ENCODE measurements at places on chromosomes 4 and X. TPM values are rescaled to one million over a fixed set of nuclear protein-coding genes. Genes with fewer than 3 reads are reported as not detected.

Gene DGKK
- not detected for polyA plus RNA-seq

Gene TRAM1L1
- not detected for polyA plus RNA-seq

Gene ATP1B4
- polyA plus RNA-seq: not detected

Gene CHM
- polyA plus RNA-seq: 6.0 TPM

Gene FAM90A26
- polyA plus RNA-seq: not detected

Gene SORCS2
- not detected for polyA plus RNA-seq

Gene BRS3
- not detected for polyA plus RNA-seq

Gene DAPP1
- polyA plus RNA-seq: 125 TPM

Gene PLXNB3
- polyA plus RNA-seq: not detected

Gene ADGRL3
- polyA plus RNA-seq: not detected

Gene AVPR2
- polyA plus RNA-seq: 0.14 TPM

Gene MAGEC1
- polyA plus RNA-seq: not detected

GRCh38 chr4:183758758-183759447, 99.8 kb downstream of the TRAPPC11 start:
- DNase-seq: no peak

- no peak for DNase-seq
Measured at GRCh38 chrX:150196285-150196684, 166.8 kb upstream of the MAMLD1 start.

DNA sequence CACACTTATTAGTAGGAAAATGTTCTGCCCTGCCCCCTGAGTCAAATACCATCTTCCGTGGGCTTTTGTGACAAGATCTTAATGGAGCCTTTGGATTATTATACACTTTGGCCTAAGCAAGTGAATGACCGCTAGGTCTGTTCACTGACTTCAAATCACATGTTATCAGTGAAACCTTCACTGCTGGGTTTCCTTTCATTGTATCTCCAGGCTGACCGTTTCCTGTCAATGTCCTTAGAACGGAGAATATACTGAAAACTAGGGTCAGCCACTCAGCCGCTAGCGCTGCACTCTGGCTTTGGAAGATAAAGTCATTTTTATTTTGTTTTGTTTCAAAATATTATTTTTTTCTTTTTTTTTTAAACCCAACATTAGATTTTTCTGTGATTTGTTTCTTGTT, 107.0 kb upstream of the TLL1 start:
- no peak for DNase-seq

GRCh38 chr4:152398060-152398459, 137.8 kb downstream of the FBXW7 start:
- DNase-seq: no peak

DNA sequence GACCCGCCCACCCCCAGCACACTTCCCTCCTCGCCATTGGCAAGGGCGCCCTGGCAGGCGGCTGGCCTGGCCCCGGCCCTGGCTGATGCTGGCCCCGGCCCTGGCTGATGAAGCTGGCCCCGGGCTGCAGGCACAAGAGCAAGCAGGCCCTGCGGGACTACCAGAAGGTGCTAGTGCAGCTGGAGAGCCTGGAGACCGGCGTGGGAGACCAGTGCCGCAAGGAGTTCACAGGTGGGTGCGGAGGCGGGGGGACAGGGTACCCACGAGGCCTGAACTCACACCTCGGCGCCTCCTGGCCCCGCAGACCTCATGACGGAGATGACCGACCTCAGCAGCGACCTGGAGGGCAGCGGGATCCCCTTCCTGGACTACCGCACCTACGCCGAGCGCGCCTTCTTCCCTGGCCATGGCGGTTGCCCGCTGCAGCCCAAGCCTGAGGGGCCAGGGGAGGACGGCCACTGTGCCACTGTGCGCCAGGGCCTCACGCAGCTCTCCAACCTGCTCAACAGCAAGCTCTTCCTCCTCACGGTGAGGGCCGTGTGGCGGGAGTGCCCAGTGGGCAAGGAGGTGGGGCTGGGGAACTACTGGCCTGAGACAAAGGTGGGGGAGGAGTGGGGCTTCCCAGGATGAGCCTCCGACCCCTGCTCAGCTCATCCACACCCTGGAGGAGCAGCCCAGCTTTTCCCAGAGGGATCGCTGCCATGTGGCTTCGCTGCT, 6.1 kb upstream of the SRPK3 start:
- no peak for DNase-seq

GRCh38 chr4:139794158-139794954, 128.7 kb downstream of the MGST2 start:
- DNase-seq: no peak

DNA sequence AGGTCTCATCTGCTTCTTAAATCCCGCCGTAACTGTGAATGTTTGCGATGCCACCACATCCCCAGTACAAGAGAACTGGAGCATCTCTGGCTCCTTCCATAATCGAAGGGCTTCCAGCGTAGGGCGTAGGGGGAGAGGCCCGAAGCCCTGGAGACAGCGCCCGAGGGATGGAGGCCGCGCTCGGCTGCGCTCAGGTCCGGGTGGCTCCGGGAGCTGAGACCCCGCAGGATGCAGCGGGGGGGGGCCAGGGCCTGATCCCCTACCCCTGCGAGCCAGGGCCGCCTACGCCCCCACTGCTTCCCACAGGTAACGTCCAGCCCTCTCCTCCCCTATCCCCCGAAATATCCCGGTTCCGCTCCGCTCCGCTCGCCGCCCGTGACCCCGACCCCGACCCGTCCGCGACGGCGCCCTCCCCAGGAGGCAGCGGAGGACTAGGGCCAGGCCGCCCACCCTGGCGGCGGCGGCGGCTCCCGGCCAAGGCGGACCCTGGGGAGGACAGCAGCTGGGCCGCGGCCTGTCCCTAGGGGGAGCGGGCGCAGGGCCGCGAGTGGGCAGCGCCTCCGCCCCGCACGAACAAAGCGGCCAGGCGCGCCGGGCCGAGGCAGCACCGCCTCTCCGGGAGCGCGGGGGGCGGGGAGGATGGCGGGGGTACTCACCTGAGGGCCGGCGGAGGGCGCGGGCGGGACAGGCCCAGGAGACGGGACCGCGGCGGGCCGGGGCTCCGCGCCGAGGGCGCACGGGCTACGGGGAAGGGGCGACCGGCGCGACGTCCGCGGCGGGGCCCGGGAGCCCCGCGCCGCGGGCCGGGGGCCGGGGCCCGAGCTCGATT, 723 bp downstream of the WDFY3 start:
- DNase-seq: no peak

GRCh38 chr4:2963966-2964471, 648 bp downstream of the GRK4 start:
- DNase-seq: no peak

DNA sequence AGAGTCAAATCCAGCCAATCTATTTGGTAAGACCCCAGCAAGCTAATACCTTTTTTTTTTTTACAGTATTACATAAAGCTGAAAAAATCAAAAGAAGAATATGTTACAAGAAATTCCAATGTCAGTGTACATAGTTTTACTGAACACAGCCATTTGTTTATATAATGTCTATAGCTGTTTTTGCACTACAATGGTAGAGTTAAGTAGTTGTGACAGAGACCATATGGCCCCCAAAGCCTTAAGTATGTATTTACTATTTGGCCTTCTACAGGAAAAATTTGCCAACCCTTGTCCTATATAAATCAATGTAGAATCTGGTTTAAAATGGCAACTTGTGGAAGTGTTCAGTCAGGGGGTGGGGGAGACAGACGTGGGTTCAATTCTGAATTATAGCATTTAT, 60.7 kb downstream of the ANTXR2 start:
- DNase-seq: no peak

GRCh38 chr4:143021384-143021783, 163.3 kb upstream of the USP38 start:
- DNase-seq: peak; percentile 44

- no peak for DNase-seq
Measured at GRCh38 chr4:30600246-30601017, 119.7 kb upstream of the PCDH7 start.

GRCh38 chr4:104163820-104164219, 330.9 kb downstream of the CXXC4 start:
- no peak for DNase-seq

DNA sequence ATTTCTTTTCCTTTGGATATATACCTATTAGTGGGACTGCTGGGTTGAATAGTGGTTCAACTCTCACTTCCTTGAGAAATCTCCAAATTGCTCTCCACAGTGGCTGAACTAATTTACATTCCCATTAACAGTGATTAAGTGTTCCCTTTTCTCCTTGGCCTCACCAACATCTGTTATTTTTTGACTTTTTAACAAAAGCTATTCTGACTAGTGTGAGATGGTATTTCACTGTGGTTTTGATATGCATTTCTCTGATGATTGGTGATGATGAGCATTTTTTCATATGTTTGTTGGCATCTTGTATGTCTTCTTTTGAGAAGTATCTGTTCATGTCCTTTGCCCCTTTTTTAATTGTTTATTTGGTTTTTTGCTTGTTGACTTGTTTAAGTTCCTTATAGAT, 413.0 kb downstream of the MAPK10 start:
- DNase-seq: no peak

DNA sequence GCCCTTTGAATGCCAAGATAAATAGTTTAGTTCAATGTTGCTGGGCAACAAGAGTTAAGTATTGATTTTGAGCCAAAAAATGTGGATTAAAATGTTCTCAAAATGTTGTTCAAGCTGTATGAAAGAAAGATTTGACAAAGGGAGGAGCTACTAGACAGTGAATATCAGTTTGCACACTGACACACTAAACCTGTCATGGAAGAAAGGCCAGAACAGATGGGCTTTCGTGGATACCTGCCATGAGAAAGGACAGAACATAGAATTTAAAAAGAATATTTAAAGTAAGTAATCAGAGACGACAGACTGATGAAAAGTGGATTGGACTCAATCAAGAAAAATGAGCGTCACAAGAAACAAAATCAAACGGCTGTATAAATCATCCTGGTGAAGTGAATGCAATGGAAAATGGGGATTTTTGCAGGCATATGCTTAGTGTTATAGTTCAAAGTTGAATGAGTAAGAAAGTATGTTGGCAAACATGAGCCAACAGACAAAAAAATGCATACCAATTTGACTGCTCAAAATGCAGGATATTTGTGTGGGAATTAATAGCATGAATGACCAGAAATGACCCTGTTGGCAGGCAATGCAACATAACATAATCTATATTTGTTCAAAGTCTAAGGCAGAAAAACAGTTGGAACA, 7.4 kb downstream of the PCDH18 start:
- no peak for DNase-seq

- DNase-seq: no peak
Measured at GRCh38 chrX:20517565-20517964, 250.9 kb upstream of the RPS6KA3 start.

- no peak for DNase-seq
Measured at GRCh38 chrX:153944800-153945150, 332 bp upstream of the RENBP start.

DNA sequence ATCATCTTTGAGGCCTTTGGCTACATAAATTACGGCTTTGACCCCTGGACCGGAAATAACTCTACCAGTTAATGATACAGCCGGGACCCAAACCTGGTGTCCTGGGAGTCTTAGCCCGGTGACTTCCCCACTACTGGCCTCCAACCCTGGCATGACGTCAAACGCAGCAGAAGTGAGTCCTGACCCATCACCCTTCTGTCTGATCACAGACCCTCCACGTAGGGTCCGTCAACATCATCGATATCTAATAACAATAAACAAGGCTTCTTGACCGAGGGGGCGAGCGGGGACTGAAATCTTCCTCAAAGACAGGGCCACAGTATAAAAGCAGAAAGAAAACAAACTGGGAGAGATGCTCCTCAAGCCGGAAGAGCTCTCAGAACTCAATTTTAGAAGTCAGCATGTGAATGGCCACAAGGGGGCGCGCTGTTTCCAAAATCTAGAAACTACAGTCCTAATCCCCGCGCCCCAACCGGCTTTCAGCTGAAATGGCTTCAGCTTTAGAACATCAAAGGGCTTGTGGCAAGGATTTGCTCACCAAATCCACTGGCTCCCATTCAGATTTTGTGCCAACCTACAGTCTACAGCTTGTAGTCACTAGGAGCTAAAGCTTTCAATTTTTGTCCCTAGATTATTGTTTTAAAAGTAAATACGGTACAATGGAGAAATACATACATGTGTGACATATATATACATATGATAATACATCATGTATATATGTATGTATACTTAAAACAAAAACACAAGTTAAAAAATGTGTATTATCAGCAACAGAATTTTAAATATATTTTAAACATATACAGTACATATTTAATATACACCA, 46.4 kb upstream of the ENPP6 start:
- peak; percentile 91 for DNase-seq

DNA sequence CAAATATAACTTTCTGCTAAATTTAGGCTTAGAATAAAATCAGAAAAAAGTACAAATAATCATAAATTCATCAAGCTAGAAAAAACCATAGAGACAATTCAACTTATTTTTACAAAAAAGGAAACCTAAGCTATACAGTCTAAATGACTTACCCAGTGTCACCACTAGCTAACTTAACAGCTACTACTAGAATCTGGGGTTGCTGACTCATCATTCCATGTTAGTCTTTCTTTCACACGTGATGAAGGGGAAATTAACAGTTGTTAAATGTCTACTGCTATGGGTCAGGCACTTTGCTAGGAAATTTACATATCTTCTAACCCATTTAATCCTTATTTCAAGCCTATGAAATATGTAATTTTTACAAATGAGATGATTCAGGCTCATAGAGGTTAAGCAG, 349.3 kb upstream of the GALNT7 start:
- DNase-seq: peak; percentile 18

DNA sequence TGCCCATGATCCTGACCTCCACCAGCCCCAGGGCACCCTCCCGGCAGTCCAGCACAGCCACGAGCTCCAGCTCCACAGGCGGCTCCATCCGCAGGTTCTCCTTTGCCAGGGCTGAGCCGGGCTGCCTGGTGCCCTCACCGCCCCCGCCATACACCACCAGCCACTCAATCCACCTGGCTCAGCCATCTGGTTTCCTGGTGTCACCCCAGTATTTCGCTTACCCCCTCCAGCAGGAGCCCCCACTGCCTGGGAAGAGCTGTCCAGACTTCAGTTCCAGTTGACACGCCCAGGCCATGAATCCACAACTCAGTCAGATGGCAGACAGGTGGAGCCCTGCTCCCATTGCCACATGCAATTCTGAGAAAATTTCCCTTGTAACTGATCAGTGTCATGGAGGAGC, 3.9 kb downstream of the SHISA3 start:
- no peak for DNase-seq

GRCh38 chrX:38657562-38657961, 96.2 kb downstream of the TSPAN7 start:
- no peak for DNase-seq

GRCh38 chr4:169626331-169627282, 6.2 kb downstream of the CLCN3 start:
- DNase-seq: no peak

- no peak for DNase-seq
Measured at GRCh38 chrX:99305573-99305972, 1104.5 kb downstream of the PCDH19 start.

- no peak for DNase-seq
Measured at GRCh38 chr4:80202741-80203553, 5.6 kb downstream of the PRDM8 start.

- DNase-seq: no peak
Measured at GRCh38 chr4:75997081-75997480, 6.3 kb upstream of the SDAD1 start.

GRCh38 chr4:183722731-183723560, 63.9 kb downstream of the TRAPPC11 start:
- peak; percentile 57 for DNase-seq

DNA sequence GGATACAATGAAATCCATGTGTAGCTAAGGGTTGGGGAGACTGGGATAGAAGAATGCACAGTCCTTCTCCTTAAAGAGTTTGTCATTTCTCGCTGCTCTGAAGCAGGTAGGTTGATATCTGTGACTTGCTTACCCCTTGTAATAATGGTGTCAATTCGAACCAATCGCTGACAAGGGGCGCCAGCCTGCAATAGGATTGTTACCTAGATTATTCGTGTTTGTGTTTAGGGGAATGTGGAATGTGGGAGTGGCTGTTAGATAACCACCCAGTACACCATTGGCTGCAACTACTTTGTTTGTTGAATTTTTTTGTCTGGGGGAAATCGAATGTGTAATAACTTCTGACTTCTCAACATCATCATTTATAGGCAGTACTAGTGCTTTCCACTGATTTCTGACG, 141.6 kb downstream of the LARP7 start:
- no peak for DNase-seq

All from CD14-positive monocyte (primary cell).